Hematopoietic multipotent progenitor cell (in vitro differentiated cells): ENCODE measurements at places on chromosomes 7 and 10.

GRCh38 chr10:97974526-97975525 is 55.6 kb downstream of the CRTAC1 start:
- no peak for DNase-seq

DNA sequence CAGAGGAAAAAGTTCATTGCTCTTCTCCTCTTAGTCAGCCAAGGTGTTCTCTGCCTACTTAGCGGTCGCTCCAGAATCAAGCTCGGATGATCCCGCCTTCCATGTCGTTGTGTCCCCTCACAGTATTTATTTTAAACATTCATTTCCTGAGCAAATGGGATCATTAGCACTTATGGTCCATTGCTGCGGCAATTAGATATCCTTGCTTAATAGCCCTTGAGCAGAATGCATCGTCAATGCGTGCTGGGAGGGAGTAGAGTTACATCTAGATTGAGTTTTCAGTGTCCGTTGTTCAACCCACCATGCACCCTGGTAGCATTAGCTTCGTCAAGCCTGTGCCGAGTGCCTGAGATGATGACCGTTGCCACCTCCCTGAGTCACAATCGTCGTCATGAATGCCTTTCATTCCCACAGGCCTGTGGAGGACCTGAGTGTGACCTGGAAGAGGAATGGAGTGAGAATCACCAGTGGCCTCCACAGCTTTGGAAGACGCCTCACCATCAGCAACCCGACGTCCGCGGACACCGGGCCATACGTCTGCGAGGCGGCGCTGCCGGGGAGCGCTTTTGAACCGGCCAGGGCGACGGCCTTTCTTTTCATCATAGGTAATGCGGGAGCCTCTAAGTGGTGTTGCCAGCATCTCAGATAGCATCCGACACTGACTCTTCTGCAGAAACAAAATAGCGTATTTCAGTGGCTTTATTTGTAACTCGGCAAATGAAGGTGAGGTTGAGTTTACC is 650.4 kb downstream of the SDK1 start:
- DNase-seq, result no peak

- DNase-seq, result no peak
Measured at GRCh38 chr10:97914171-97914836, 64.7 kb downstream of the GOLGA7B start.

DNA sequence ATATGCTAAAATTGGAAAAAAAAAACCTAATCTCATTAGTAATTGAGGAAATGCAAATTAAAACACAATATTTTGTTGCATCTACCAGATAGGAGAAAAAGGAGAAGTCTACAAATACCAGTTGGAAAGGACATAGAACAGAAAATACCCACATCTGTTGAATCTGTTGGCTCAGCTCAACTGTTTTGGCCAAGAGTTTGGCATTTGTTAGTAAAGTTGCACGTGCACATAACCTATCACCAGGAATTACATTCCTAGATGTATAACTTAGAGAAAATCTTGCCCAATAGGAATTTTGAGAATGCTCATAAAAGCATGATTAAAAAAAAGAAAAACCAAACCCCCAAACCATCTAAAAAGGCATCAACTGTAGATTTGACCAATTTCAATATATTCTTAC is 282.1 kb upstream of the BMPER start:
- no peak for DNase-seq

- DNase-seq, result no peak
Measured at GRCh38 chr10:64261092-64261491, 739.9 kb downstream of the REEP3 start.

DNA sequence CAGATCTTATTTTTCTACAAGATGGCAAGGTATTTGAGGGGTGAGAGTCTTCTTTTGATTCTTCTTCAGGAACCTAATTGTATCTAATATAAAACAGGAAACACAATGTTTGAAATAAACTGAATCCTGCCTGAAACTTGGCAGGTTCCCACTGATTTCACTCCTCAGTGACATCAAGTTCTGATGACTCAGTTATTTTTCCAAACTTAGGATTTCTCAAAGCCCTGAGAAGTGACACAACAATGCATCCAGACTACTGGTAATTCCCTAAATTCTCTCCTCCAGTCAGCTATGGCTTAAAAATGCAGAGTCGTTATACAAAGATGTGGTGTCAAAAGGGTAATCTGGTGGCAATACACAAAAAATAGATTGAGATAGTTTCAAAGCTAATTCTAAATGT is 80.9 kb downstream of the ABLIM1 start:
- no peak for DNase-seq

GRCh38 chr10:2020836-2021235 is 283.5 kb upstream of the ADARB2 start:
- no peak for DNase-seq

- DNase-seq, result no peak
Measured at GRCh38 chr7:28258240-28258639, 77.6 kb upstream of the JAZF1 start.

DNA sequence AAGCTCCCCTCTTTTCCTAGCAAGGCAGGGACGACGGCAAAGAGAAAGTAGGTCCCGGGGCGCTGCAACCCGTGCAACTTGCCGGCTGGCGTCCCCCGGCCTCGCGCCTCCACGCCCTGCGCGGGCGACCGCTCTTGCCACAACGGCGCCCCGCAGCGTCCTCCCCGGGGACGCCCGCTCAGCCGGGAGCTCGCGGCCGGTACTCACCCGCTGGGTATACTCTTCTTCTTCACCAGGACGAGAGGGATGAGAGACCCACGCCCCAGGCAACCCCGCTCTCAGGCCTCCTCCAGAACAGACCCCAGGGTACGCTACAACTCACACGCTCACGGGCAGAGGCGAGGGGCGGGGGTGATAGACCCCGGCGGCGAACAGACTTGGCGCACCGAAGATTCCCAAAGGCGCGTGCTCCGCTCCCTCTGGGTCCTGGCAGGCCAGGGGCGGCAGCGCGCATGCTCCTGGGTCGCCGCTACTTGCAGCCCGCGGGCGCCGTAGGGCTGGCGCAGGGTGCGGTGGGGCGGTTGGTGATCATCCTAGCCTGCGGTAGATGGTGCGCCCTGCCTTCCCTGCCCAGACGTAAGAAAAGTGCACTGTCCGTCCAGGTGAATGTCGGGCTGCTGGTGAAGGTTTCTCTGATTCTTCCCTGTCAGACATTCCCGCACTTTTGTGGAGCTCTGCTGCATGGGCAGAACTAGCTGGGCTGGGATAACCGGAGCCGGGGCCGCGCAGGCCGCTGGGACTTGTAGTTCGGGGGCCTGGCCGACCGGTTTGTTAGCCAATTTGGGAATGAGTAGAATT is at the start of gene CC2D2B:
CC2D2B (plus strand) TSS at position 520 of the 798 bp plus-strand sequence. CDS start 3,349 bp downstream, outside the sequence.
- peak; percentile 67 for DNase-seq

DNA sequence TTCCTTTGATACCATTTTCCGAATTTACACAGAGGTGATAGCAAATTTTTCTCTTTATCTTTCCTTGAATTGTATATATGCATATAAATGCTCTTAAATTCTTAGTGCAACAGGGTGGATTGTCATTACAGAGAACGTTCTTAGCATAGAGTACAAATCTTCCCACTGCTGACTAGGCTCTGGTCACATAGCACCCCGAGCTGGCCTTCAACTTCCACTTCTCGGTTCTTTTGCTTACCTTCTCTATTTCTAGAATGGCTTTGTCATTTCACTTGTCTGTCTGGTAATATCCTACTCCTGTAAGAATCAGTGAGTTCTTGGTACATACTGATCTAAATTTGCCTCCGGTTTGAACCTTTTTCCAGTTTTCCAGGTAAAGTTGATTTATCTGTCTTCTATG is 13.4 kb downstream of the ADIRF start:
- no peak for DNase-seq

- no peak for DNase-seq
Measured at GRCh38 chr7:135859538-135859937, 110.9 kb upstream of the FAM180A start.
